ENCODE measurements at places on chromosomes 7 and 10.

DNA sequence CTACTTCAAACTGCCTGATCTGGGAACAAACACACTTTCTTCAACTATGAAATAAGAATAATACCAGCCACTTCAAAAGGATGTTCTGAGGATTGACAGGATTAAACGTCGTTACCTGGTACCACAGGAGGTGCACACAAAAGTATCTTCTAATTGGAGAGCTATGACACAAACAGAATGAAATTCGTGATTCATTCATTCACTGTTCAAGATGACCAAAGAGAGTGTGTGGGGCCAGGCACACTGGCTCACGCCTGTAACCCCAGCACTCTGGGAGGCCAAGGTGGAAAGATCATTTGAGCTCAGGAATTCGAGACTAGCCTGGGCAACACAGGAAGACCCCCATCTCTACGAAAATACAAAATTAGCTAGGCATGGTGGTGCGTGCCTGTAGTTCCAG is 50.9 kb downstream of the SFMBT2 start:
- DNase-seq, result no peak

DNA sequence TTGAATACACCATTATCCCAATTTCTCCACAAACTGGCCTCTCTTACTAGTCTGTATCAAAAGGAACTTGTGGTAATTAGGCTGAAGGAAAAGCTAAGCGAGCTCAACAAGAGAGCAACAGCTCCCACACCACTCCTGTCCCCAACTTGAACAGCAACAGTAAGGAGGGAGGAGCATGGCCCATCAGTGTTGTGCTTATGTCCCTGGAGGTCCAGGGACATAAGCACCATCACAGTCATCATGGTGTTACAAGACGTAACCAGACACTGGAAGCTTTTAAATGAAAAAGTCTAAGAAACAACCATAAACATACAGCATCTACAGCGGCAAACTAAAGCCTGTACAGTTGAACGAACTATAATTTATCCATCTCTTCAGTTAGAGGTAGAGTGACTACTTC is 989 bp downstream of the ERLIN1 start:
- no peak for DNase-seq

DNA sequence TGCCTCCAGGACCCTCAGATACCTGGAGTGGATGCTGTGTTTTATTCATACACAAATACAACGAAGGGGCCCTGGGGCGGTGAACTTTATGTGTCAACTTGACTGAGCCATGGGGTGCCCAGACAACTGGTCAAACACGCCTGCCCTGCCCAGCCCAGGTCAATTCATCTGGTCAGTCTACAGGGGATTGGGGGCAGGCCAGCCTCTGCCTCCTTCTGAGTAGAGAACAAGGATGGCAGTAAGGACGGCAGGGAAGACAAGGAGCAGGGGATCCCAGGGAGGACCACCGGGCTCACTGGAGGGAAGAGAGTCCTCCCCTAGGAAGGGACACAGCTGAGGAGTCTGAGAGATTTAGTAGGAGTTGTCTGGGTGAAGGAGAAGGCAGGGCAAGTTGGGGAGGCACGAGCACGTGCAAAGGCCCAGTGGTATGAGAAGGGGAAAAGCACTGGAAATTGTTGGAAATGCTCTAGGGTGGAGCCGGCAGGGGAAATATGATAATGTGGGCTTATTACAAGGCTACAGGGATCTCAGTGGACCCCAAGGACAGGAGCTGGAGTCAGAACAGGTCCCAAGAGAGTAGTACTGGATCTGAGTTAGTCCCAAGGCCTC is 63.4 kb downstream of the MYL10 start:
- no peak for DNase-seq

DNA sequence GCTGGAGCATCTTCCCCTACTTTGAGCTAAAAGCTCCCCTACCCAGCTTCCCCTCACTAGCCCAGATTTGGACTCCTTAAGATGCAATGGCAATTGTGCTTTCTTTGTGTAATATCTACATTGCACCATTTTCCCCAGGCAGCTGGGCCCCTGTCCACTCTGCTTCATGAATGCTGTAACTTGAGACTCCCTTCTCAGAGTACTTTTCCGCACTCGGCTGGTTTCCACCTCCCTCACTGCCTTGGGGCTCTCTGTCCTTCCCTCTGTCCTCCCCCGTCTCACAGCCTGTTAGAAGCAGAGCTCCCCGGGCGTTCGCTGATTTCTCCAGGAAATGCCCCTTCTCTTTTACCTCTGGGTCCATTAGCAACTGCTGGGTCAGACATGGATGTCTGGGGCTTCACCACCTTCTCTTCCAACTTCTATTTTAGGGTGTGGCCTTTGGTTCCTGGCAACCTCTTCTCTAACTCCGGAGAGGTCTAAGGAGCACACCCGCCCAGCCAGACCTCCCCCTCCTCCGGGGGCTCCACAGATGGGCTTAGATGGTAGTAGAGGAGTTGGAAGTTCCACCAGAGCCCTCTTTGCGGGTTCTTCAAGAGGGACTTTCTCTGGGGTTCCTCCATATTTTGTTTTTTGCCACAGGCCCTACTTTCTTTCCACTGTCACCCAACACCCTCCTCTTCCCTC is 2.9 kb upstream of the TMEM72 start:
- no peak for DNase-seq

DNA sequence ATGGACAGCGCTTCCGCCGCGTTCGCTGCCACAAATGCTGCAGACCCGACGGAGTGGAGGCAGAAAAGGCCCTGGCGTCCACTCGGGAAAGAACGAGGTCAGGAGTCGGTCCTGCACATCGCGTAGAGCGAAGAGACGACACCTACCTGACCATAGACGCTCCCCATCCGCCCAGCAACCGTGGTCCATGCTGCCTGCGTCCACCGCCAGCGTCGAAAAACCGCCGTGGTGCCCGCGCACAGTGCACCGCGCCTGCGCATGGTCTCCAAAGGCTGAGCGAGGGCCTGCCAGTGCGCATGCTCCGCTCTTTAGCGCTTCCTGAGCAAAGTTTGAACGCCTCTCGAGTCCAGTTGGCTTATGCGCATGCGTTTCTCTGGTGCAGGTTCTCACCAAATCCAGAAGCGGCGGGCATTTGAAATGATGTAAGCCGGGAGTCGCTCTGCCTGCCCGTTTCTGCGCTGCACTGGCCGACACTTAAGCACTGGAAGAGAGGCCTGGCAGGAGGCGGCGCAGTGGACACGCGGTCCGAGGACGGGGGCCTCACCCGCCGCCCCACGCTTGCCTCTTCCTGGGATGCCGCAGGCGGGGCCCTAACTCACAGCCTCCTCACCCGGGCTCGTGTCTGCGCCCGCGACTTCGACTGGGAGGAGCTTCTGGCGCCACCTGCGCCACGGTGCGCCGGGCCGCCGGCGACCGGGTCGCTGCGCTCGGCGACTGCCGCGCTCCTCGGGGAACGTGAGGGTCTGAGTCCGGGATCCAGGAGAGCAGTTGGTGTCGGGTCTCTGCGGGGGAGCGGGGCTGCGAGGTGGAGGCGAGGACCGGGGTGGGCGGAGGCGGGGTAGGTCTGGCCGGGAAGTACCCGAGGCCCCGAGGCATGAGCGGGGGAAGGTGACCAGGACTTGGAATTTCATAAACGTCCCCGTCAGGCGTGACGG is at the start of gene FAM24B:
FAM24B (minus strand) TSS at position 243 of the 935 bp plus-strand sequence. CDS start 29,066 bp downstream, outside the sequence.
- DNase-seq, result peak; percentile 90

GRCh38 chr7:42077271-42078135 is 159.5 kb downstream of the GLI3 start:
- DNase-seq, result no peak

DNA sequence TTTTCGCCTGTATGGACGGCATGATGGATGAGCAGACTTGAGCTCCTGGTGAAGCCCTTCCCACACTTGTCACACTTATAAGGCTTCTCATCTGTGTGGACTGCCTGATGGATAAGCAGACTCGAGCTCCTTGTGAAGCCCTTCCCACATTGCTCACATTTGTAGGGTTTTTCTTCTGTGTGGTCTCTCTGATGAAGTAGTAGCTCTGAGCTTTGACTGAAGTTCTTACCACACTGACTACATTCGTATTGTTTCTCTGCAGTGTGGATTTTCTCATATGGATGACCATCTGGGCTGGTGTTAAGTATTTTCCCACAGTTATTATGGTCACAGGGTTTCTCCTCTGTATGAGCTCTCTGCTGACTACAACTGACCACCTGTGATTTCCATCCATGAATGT is 17.2 kb downstream of the ZNF239 start:
- no peak for DNase-seq

DNA sequence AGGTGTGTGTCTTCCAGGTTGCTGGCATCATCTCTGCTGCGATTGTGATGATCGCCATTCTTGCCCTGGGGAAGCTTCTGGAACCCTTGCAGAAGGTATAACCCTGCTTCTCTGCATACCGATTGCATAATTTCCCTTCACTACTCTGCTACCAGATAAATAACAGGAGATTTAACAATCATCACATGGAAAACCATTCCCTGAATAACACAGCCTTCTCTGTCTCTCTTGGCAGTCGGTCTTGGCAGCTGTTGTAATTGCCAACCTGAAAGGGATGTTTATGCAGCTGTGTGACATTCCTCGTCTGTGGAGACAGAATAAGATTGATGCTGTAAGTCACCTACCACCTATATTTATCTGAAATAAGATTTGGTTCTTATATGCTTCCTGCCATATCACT is 33.8 kb downstream of the SLC26A4 start:
- no peak for DNase-seq

DNA sequence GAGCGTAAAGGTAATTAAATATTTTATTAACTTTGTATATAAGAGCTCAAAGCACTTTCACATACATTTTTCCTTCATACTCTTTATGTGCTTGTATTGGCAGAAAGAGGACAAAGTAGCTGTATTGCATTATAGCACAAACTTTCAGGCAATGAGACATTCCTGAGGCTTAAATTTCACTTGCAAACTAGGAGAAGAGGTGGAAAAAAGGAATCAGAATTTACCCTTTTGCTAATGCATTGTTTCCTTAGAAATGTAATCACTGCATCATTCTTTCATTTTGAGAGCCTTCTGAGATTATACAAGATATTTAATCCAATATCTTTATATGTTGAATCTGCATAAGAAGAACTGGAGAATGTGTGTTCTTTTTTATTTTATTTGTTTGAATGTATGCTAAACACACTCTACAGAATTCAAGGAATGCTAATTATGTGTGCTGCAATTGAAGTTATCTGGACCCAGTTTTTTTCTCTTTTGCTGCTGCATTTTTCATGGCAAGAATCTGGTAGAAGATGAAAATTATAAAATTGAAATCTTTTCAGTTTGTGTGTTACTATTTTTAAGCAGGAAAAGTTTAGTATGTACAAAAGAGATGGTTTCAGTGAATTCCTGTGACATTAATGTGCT is 185.1 kb downstream of the NXPH1 start:
- DNase-seq, result no peak

- no peak for DNase-seq
Observed at GRCh38 chr10:104259456-104259855, 4.8 kb downstream of the GSTO1 start.

DNA sequence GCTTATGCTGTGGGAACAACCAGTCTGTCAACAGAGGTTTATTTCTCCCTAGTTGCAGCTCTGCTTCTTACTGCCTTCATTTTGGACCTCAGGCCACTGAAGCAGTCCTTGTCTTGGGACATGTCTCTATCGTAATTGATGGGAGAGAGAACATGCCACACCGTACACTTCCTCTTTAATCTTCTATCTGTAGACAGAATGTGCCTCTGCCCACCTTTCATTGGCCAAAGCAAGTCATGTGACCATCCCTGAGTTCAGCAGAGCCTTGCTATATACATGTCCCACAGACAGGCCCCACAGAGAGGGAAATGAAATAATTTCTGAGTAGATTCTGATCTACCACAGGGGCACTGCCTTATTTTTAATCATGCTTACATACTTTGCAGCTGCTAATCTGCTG is 98.0 kb downstream of the KCND2 start:
- no peak for DNase-seq

DNA sequence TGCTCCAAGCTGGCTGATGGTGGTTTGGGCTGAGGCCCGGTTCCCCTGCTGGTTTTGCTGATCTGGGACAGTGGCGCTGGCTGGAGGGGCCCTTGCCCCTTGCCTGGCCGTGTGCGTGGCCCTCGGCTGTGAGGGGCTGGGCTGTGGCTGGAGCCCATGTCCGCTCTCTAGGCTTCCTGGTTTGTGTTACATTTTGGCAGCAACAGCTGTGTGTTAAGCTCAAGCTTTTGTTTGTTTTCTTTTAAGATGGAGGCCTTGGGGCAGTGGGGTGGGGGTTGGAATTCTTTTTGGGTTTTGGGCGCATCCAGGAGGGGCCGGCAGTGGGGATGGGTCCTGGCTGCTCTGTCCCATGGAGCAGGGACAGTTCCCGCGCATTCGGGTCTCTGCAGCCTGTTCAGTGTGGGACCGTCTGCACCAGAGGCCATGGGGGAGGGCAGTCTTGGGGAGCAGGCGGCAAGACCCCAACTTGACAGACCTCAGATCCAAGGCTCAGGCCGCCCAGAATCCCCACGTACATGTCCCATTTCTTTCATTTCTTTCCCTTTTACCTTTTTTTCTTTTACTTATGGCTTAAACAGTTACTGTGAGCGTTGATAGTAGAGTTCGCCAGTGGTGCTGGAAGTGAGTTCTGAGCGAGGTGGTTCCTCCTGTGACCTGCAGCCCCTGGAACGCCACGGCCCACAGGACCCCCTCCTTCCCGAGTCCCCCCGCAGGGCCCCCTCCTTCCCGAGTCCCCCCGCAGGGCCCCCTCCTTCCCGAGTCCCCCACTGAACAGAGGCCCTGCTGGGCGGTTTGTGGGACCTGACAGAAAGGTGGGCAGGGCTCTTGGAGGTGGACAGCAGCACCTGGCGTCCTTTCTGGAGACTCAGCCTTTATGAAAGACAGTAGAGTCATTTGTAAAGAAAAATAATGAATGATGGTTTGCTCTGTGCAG is 75.3 kb downstream of the INPP5A start:
- no peak for DNase-seq

- no peak for DNase-seq
Observed at GRCh38 chr10:59301067-59301754, 61.1 kb downstream of the FAM13C start.

DNA sequence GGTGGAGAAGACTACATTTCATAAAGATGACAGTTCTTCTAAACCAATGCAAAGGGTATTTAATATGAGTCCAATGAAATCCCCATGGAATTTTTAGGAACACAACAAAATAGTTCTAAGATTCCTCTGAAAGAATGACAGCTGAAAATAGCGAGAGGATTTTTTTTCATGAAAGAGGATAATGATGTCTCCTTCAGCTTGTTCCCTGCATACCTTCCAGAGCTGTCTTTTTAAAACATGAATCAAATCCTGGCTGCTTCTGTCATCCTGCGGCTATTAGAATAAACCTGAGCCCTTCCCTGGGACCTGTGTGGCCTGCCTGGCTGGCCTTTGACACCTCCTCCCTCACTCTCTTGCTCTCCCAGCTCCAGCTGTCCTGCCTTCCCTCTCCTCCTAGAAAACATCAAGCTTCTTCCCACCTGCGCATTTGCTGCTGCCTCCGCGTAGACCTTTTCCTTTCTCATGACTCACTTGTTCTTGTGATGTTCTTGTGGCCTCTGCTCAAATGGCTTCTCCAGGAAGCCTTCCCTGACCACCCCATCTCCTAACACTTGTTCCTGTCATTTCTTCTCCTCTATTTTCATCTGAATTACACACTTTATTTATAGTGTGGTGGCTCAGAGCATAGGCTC is 57.4 kb downstream of the EEPD1 start:
- no peak for DNase-seq

GRCh38 chr10:4687397-4687796 is 138.6 kb upstream of the AKR1E2 start:
- DNase-seq, result no peak

GRCh38 chr7:16210171-16210570 is 211.2 kb downstream of the CRPPA start:
- no peak for DNase-seq

- DNase-seq, result peak; percentile 16
Observed at GRCh38 chr10:24722676-24723385, 856 bp downstream of the ARHGAP21 start.
